ENCODE measurements at places on chromosomes 7 and 10.

DNA sequence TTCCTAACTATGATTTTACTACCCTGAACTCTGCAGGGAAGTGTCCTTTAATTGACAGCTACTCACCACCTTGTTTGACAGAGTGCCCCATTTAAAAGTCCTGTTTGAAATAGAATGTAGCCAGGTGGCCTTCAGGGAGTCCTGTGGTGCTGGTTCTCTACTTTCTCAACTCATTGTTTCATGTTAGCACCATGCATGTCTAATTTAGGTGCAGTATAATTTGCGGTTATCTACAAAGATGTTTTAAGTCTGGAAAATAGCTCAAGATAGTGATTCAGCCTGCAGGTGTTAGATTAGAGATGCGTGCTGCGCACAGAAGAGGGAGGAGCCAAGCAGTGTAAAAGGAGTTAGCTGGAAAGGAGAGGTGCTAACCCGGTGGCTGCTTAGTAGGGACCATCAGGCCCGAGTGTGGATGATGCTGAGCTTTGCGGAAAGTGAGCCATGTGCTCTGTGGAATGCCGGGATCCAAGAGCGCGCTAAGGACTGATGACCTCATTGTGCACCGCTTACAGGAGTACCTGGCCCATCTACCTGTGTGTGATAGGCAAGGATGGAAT lies 1.2 kb downstream of the CCM2 start:
- DNase-seq, result peak; percentile 46

DNA sequence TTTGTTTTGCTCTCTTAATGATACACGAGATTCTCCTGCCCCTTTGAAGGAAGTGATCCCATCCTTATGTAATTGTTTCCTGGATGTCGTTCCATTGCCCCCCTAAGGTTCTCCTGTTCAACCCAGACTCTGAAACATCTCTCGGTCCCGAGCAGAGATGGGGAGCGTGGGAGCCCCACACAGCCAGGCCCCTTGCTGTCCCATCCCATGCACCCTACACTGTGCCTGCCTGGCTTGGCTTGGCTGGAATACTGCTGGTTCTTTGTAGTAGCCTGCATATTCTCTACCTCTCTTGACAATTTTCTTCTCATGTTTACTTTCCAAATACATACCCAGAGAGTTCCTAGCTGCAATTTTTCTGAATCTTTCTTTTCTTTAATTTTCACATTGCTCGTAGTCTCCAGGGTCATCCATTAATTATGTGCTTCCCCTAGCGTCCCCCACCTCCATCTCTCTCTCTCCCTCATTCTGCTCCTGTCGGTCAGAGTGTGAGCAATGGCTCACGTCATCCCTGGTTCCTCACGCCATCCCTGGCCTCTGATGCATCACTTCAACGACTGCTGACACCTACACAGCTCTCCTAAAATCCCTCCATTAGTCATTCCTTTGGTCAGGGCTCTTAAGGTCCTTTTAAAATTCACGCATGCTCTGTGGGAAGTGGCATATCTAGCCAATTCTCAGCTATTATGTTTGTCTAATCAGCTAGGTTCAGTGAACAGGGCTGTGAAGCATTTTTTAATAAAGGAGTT lies 32.5 kb upstream of the GPR158 start:
- DNase-seq, result no peak

GRCh38 chr7:2526659-2527504 lies 7.3 kb downstream of the LFNG start:
- DNase-seq, result no peak

DNA sequence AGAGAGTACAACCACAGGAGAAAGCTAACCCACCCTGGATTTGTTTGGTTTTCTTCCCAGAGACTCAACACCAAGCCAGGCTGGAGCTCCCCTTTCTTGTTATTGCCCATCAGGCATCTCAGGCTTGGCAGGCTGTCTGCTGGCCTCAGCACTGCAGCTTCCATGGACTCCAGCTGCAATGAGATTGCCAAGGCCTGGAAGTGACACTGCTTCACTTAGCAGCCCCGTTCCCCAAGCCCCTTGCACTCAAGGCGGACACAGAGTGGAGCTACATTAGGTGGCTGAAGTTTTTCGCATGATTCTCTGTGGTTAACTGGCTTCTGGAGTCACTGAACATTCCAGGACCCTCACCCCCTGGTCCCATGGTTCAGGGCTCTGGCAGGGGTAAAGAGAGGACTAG lies 163.1 kb upstream of the GDF10 start:
- DNase-seq, result no peak

DNA sequence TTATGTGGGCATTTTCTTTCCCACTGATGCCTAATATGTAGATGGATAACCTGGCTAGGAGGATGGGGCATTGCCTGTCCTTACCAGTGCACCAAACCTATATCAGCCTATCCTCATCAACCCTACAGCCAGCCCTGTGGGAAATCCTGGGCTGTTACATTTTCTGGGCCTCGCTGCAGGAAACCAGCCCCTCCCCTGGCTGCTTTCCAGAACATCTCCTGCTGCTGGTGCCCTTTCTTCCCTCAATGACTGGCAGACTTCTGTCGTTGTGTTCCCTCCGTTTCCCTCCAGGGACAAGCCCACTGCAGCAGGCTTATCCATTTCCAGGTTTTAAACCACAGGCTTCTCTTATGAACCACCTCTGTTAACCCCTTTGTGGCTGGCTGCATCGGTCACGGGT lies 486.1 kb upstream of the COBL start:
- no peak for DNase-seq

DNA sequence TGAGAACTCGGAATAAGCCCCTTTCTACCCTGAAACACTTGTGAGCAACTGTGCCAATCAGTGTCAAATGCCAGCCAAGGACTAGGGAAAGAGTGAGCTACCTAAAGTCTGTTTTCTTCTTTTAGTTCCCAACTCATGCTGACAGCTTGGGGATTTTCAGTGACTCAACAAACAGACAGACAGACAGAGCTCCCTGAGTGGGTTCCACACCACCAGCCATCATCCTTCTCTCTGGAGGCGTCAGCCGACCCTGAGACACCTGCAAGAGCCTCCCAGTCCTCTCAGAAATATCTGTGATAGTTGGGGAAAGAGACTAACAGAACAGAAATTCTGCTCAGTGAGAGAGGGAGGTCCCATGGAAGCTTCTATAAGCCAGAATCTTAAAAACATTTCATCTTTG lies 49.5 kb downstream of the GATA3 start:
- no peak for DNase-seq

GRCh38 chr7:30074422-30075030 lies 46.3 kb downstream of the PLEKHA8 start:
- DNase-seq, result no peak

- no peak for DNase-seq
Observed at GRCh38 chr7:17046666-17047065, 164.9 kb upstream of the AGR3 start.

DNA sequence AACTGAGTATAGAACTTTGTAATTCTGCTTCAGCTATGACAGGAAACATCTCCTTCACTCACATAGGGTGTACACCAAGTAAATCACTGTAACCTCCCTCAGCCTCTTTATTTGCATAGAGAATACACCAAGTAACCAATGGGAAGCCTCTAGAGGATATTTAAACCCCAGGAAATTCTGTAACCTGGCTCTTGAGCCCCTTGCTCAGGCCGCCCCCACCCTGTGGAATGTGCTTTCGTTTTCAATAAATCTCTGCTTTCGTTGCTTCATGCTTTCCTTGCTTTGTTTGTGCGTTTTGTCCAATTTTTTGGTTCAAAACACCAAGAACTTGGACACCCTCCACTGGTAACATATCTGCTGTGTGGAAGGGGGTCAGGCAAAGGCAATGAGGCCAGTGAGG lies 60.2 kb downstream of the CLRN3 start:
- DNase-seq, result no peak

DNA sequence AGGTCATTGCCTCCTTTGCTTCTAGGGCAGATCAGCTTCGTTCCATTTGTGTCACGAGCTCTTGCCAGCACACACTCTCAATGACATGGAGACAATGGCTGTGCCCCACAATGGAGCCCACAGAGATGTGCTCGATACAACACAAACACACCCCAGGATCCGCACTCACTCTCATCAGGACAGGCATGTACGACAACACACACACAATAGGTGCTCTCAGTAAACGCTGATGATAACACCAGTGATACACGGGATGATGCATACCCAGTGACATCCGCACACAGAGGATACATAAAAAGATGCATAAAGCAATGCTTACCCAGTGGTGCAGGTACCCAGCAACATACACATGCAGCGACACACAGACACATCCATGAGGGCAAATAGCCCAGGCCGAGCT lies 61.2 kb upstream of the LBX1 start:
- no peak for DNase-seq

DNA sequence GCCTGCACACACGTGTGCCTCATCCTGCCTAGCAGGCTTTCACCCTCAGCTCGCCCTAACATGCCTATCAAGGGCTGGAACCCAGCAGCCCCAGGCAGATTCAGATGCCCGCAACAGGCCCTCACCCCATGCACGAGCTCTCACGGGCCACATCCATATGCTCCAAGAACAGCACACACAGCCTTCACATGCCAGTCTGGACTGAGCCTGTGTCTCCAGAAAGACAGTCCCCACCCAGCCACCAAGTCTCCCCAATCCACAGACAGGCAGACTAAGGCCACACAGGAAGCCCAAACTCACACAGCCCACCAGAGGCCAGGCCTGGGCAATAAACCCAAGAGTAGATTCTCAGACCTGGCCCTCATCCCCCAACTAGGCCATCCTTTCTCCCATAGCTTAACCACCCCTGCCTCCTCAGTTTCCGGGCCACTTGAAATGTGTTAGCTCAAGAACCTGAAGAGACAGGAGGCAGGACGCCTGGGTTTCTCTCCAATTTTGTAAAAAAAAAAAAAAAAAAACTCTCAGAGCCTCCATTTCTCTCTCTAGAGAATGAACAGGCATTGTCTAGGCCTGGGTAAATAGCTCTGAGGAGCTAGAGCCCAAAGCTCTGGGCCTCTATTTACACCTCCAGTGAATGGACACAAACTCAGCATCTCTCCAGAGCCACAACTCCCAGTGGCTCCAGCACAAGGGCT lies 6.8 kb downstream of the LDB1 start:
- DNase-seq, result no peak

- no peak for DNase-seq
Observed at GRCh38 chr7:77395626-77396025, 20.5 kb downstream of the GSAP start.

- no peak for DNase-seq
Observed at GRCh38 chr10:82256275-82256674, 381.3 kb downstream of the NRG3 start.

GRCh38 chr10:114520453-114520852 lies 116.2 kb upstream of the AFAP1L2 start:
- no peak for DNase-seq

DNA sequence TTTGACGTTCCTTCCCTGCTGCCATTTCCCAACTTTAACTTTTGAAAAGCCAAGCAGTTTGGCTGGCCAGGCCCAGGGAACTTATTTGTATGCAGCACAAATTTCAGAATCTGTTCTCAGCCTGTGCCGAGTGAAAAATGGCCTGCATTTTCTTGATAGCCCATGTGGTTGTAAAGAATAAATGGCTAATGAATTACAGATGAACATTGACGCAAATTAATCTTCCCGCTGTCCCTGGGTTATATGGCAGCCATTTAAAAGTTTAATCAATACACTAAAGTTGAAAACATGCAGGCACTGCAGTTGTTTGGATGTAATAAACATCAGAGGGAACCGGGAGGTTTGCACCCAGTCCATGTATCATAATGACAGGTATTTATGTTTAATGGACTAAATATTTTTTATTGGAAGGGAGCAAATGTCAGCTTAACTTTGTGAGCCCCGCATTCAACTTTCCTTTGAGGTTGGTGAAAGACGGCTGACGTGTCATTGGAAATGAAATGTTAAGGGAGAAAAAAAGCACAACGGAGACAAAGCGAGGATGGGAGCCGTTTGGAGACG lies 1092.4 kb downstream of the LRMDA start:
- DNase-seq, result no peak

- DNase-seq, result no peak
Observed at GRCh38 chr7:80218723-80219122, 84.1 kb downstream of the GNAI1 start.

DNA sequence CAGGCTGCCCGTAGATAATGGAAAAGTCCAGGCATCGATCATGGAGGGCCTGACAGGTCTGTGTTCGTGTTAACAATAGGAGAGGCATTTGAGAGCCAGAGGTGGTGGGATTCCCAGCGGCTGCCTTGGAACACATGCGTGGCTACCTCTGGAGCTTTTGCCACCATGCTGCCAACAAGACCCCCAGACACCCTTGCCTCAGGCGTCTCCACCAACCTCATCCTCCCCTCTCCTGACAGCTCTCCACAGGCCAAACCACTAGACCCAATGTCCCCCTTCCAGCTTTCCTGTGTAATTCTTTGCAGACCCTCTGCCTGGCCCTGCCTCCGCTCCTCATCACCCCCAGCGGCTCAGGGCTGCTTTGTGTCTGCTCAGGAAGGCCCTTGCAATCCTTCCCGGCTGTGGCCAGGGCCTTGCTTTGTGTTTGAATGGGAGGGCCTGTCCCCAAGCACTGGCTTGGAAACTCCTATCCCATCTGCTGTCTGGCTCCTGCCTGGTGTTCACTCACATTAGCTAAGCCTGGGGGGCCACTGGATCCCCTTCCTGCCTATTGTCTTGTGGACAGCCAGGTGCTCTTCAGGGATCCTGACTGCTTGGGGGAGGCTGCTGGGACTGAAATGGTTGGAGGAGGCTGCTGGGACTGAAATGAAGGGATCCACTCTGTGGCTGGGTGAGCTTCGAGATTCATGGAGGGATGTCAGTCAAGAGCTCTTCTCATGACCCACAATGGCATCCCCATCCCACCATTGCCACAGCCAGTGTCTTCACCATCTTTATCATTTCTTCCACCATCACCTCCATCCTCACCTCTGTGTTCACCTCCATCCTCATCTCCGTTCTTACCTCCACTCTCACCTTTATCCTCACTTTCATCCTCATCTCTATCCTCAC lies 60.8 kb upstream of the ELN start:
- DNase-seq, result no peak

- no peak for DNase-seq
Observed at GRCh38 chr7:55155351-55156117, 136.7 kb downstream of the EGFR start.

GRCh38 chr10:74771054-74771453 lies 55.3 kb upstream of the KAT6B start:
- no peak for DNase-seq

DNA sequence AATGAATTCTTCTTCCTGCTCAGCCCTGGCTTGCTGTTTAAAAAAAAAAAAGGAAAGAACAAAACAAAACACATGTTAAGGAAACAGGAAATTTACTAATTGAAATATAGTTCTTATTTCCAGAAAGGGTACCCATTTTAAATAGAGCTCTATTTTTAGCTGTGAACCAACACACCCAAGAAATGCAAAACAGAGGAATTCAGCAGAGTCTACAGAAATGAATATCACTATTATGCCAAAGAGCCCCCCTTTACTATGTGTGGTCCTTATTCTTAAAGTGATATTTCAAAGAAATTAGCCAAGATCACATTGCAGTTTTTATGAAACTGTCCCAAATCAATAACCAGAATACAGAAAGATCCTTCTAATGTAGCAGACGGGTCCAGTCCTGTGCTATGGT lies 53.7 kb downstream of the CCDC6 start:
- no peak for DNase-seq

DNA sequence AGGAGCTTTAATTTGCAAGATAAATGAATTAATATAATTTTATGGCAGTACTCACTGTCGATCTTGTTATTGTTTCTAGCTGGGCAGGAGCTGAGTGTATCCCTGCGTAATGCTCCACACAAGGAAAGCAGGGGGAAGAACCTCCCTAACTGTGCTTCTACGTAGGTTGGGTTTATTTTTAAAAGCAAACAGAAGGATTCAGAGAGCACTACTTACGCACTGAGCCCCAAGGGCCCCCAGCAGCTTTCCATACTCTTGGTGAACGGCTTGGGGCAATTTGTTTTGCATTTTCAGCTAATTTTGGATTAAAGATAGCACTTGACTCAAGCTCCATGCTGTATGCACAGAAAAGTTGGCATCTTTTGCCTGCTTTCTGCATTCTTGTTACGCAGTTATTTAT lies 9.6 kb downstream of the DUSP5 start:
- DNase-seq, result no peak

All from activated T-helper 1 cell treated with Interleukin-2 at 50 U/mL for 16 hours (primary cell).